Dermis blood vessel endothelial cell (primary cell): ENCODE measurements at places on chromosomes 1 and 21.
A peak's percentile ranks its signal among the peaks of the same experiment; 100 is the strongest.

GRCh38 chr1:47431534-47431933 lies 6.3 kb upstream of the FOXD2 start:
- DNase-seq = no peak

DNA sequence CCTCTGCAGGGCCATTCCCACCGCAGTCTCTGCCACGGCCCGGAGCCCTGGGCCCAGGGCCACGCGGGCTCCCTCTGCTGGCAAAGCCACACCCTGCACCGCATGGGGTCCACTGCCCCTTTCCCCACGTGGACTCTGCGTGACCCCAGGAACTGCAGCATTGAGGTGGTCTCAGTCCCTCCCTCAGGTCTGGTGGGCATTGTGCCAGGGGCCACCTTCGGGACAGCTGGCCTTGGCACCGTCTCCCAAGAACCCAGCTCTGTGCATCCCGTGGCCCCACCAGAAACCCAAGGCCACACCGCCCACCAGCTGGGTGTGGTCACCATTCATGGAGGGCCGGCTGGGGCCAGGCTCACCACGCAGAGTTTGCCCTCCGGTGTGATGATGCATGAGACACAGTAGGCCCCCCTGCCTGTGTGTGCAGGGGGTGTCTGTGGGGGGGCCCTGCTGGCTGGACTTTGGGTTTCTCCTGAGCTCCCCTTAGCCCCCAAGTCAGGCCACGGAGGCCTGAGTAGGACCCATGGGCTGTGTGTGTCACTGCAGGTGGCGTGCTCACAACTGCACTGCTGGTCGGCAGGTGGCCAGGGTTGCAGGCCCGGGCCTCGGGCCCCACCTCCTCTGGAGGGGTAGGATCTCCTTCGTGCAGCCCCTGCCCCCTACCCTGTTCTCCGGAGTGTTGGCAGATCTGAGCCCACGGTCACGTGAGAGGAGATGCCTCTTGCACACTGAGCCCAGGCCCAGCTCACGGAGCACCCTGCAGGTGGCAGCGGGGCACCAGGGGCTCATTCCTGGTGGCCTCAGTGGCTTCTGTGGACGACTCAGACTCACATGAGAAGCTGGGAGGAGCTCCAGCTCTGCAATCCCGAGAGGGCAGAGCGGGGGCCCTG lies 5.8 kb downstream of the VWA1 start:
- DNase-seq = peak; percentile 70

- DNase-seq = no peak
Measured at GRCh38 chr21:46605767-46606426, 1.0 kb upstream of the S100B start.

DNA sequence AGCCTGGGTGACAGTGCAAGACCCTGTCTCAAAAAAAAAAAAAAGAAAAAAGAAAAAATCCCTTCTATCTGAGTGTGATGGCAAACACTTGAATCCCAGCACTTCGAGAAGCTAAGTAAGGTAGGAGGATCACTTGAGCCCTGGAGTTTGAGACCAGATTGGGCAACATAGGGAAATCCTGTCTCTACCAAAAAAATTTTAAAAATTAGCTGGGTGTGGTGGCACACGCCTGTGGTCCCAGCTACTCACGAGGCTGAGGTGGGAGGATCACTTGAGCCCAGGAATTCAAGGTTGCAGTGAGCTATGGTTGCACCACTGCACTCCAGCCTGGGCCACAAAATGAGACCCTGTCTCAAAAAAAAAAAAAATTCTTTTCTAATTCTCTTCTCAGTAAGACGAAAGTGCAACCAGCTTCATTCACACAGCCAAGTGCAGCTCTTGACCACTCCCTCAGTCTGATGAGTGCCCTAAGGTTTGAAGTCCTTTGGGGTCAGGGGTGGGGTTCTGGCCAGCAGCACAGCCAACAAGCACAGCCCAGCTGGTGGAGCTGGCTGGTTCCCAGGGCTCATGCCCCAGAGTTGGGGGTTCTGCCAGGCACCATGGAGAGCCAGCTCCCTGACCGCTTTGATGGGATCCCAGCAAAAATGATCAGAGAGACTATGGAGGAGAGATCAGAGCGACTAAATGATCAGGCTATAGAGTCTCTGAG lies 8.0 kb downstream of the SLC2A5 start:
- DNase-seq = no peak

DNA sequence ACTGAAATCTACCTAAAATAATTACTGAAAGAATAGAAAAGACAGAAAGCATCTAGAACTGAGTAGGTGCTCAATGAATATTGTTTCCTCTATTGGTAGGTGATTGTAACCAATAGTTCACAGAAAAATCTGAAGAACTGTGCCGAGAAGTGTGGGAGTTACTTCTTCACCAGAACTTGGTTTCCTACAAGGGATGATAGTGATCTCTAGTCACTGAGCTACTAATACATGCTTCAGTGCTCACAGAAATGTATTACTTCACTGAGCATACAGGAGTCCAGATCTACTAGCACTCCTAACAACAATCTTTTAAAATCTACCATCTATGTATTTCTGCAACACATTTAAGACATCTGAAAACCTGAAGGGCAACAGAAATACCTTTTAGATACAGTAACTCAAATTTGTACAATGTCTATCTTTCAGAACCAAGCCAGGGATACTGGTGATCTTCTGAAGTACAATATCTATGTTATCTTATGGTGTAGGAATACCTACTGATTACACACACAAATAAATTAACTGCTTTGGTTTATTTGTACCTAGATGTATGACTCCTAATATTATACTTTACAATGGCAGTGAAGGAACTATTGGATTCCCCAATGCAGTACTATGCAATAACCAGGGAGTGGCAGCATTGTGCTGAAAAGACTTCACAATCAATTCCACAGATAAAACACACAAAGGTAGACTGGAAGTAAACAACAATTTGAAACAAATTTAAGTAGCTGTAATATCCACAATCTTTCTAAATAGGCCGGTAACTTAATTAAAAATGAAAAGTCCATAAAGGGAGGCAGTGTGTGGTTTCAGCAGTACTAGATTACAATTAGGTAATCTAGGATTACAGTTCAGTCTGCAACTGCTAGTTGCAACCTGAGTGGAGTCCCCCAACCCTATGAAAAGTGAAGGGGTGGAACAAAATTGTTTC lies 243.0 kb downstream of the SLC45A1 start:
- peak; percentile 74 for DNase-seq
